ENCODE measurements at places on chromosomes 13 and 19. TPM values are rescaled to one million over a fixed set of nuclear protein-coding genes. Genes with fewer than 3 reads are reported as not detected.

Gene ANO8
- 5.9 TPM for total RNA-seq

Gene TPTE2
- total RNA-seq: not detected

Gene PROZ
- total RNA-seq: not detected

Gene TEKTIP1
- not detected for total RNA-seq

Gene KIR3DL2
- total RNA-seq: not detected

Gene LGALS4
- total RNA-seq: not detected

All from fibroblast of lung (primary cell).